Urinary bladder (tissue), 4 donors: ENCODE measurements at places on chromosomes 5 and 9.

DNA sequence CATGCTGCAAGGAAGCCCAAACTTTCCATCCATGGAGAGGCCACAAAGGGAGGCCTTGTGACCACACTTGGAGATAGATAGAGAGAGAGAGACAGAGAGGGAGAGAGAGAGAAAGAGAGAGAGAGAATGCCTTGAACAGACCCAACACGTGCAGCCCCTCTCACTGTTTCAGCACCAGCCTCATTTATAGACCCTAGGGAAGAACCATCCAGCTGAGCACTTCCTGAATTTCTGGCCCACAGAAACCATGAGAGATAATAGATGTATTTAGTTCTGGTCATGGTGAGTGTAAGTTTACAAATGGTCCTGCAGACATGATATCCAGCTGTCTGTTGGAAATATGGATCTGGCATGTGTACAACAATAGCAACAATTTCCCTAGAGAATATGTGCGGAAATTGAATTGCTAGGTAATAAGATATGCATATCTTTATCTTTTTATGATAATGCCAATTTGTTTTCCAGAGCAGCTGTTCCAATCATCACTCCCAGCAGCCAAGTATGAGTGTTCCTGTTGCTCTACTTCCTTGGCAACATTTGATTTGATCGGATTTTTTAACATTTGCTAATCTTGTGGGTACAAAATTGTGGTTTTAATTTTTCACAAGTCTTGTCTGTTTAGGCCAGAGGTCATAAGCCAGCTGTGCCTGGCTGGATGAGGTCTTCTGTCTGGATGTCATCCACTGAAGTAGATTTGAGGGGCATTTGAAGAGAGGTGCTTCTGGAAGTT, 217.3 kb upstream of the IL12B start:
- DNase-seq = no peak

DNA sequence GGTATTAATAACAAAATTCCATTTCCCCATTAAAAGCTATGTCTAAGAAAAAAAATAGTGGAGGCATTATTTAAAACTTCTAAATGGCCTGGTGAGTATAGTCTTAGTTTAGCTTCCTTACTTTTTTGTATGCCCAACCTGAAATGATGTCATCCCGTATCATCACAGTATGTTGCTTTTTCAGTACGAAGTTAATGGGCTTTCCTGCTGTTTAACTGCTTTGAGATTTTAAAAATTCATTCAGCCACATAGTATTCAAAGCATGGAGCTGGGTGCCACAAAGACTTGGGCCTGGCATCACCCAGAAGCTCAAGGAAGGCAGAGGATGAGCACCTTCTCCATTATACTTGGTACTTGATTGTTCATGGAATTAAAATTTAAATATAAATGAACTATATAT, 7.4 kb downstream of the F2RL2 start:
- no peak for DNase-seq

DNA sequence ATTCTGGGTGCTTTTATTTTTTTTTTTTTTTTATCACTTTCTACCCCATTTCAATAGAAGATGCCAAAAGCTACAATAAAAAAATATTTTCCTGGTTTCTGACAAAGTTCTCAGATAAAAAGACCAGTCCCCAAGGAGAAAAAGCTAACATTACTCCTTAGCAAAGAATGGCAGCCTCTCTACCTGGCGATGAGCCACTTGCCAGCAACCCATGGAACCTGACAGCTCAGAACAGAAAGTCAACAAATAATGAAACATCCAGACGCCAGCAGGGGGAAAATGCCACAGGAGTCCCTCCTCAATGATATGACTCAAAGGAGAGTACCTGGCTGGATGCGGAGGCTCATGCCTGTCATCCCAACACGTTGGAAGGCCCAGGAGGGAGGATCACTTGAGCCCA, 123.2 kb downstream of the MYO10 start:
- no peak for DNase-seq

GRCh38 chr5:138469540-138470321, 4.5 kb downstream of the EGR1 start:
- DNase-seq = peak; percentile 70

- no peak for DNase-seq
Observed at GRCh38 chr5:124457101-124457500, 289.3 kb downstream of the ZNF608 start.

DNA sequence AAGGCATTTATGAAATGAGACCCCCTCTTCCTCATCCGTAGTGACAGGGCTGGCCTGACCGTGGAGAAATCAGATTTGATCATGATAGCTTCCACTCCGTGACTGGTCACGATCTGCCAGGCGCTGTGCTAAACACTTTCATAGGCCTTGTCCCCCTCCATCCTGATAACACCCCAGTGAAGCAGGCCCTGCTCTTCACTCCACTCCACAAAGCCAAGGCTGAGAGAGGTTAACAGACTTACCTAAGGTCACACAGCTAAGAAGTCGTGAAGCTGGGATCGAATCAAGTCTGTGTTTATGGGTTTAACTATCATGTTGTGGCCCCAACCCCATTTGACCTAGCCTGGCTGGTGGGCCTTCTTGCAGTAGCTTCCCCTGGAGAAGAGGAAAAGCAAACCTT, 53.3 kb upstream of the IL17B start:
- DNase-seq = no peak

- DNase-seq = no peak
Observed at GRCh38 chr5:6496207-6496584, 47.5 kb downstream of the UBE2QL1 start.

- no peak for DNase-seq
Observed at GRCh38 chr9:35746583-35746982, 2.4 kb downstream of the GBA2 start.

GRCh38 chr9:17863924-17864323, 285.1 kb downstream of the SH3GL2 start:
- no peak for DNase-seq

- DNase-seq = no peak
Observed at GRCh38 chr9:14715102-14715501, 7.4 kb downstream of the CER1 start.

DNA sequence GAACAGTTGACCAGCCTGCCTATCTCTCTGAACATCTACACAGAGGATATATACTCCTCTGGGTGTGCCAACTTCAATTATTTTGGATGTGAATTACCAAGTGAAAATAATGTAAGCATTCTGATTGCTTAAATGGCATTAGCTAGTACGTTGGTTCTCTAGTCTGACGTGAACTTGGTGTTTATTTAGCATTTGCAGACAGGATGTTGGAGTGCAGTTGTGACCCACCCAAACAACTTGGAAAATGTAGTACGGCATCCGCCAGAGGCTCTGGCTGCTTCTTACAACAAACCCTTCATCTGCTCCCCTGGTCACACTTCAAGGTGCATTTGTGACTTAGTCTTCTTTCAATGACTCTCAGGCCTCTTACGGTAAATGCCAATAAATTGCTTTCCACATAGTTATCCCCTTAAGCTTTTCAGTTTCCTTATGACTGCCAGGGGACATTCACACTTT, 616.6 kb downstream of the PDE4D start:
- no peak for DNase-seq

DNA sequence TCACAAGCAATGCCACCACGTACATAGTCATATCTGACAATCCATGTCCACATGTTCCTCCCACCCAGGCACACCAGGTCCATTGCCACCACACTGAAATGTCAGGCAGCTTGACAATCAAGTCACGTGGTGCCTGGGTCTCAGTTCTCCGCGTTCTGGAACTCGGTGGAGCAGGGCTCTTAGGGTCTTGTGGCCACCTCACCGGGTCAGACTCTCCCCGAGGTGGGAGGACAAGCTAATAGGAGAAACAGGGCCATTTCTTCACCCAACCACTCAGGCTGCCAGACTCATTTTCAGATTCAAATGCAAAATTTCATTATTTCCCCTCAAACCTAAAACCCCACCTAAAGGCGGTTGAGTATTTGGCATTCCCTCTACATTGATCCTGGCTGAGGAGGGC, 200.5 kb upstream of the GAS1 start:
- DNase-seq = no peak
